ENCODE measurements at places on chromosomes 4 and X. TPM values are rescaled to one million over a fixed set of nuclear protein-coding genes. Genes with fewer than 3 reads are reported as not detected.

EPHA5 gene
- 0.39 TPM for total RNA-seq

GJB1 gene
- not detected for total RNA-seq

TAF7L gene
- not detected for total RNA-seq

NCAPG gene
- 0.78 TPM for total RNA-seq

PRIMPOL gene
- 23.8 TPM for total RNA-seq

VBP1 gene
- total RNA-seq = 24.6 TPM

ARAP2 gene
- 22.7 TPM for total RNA-seq

FAM114A1 gene
- total RNA-seq = 104 TPM

SCML2 gene
- 2.2 TPM for total RNA-seq

Measured in aorta (tissue), 5 donors.